NCI-H1436 (cell line): ENCODE measurements at places on chromosomes 12 and 14.

GRCh38 chr12:116174006-116174405, 103.5 kb downstream of the MED13L start:
- DNase-seq: no peak

- DNase-seq: no peak
These were observed 91.2 kb upstream of the PARP11 start for GRCh38 chr12:3964439-3964838.

DNA sequence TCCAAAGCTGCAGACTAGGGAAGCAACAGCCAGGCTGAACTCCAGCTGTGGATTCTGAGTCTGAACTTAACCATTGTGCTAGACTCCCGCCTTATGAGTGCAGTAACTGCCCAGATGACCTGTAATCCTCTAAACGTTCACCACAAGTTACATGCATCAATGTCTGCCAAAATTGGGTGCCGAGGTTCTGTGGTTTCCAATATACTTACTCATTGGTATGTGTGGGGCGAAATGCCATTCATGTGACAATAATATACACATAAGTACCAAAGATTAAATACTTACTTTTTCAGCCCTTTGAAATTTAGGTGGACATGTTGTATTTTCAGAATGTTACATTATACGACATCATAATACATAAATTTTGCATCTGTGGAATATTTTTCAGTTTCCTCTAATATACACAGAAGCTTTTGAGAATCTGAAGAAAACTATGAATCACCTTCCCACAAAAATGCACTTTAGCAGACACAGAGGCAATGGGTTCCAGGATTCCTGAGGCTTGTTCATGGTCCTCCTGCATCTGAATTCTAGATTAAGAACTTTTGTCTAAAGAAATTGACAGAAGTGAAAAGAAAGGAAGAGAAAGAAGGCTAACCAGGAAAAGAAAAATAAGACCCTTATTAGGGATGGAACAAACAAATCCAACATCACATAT, 31.7 kb downstream of the GRIP1 start:
- no peak for DNase-seq

DNA sequence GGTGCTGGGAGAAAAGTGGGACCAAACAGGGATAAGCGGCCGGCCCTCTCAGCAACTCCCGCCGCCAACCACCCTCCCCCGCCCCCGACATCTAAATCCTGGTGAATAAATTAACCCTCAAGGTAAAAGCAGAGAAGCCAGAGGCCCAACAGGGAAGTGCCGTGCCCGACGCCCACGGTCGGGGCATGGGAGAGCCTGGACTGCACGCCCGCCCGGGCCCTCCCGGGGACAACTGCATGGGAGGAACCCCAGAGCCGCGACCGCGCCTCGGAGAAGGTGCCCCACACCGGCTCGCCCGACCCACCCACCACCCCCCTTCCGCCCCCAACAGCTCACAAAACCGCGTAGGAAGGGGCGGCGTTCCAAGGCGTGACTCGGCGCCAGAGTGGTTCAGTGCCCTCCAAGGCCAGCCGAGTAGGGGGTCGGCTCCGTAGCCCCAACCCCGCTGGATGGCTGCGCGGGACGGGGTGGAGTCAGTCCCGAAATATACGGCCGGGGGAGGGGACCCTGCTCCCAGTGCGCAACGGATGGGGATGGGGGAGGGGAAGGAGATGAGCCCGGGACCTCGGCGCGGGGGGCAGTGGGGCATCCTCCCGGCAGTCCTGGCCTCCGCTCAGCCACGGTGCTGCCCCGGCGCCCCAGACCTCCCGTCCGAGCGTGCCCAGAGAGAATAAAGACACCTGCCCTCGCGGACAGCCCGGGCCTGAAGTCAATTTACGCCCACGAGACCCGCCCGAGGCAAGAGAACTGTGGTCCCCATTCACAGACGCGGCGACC, 732 bp downstream of the SLC25A29 start:
- DNase-seq: no peak

DNA sequence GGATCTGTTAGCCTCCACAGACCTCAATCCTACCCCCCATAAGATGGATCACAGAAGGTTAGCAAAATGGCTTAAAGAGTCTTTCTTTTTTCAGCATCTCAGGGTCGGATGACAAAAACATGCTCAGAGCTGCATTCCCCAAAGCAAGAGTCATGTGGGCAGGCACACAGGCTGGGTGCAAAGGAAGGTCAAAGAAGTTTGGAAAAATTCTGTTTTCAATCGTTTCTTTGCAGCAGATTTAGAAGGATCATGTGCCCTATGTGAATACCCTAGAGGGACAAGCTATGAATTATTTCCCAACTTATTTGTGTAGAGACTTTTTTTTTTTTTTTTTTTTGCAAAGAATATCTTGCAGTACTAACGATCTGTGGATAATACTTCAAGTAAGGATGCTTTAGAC, 845.4 kb downstream of the VRK1 start:
- DNase-seq: no peak

DNA sequence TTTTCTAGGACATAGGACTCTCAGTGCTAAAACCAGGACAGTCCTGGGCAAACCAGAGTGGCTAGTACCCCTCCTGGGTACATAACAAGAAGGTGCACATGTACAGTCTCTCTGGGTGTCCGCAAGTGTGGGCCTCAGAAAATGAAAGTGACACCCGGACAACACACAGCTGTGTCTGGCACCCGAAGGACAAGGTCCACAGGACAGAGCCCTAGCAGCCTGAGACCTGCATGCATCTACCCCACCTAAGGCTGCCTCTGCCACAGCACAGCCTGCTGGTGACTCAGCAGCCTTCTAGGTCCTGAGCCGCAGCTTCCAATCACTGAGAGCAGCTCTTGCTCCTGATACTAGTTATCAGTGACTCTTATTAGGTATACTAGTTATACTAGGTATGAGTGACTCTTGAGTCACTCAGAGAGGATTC, 784.1 kb upstream of the TBX3 start:
- no peak for DNase-seq

- no peak for DNase-seq
These were observed 236.3 kb downstream of the GALC start for GRCh38 chr14:87756661-87757060.

- no peak for DNase-seq
These were observed 699 bp upstream of the HOXC11 start for GRCh38 chr12:53972152-53972702.

GRCh38 chr12:94140556-94140955, 7.8 kb upstream of the PLXNC1 start:
- DNase-seq: no peak

DNA sequence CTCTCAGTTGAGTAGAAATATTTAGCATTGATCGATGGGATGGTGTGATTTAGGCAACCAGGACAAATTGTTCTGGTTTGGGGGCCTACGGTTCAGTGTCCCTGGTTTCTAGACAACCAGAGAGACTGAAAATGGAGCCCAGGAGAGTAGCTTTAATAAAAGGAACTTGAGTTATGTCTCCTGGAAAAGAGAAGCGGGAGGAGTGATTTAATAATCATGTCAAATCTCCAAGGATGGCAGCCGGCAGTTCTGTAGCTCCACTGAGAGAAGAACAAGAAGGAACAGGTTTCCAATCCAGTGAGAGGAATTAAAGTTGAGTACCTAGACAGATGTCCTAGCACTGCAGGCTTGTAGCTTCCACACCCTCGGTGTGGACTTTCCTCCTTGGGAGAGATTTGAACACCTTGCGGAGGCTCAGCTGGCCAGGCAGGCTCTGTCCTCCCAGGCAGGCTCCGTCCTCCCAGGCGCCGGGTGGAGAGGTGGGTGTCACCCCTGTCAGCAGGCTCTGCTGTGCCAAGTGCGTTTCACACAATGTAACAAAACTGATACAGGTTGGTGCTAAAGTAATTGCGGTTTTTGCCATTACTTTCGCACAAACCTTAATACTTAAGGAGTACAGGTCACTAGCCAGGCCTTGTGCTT, 45.9 kb downstream of the SLC6A12 start:
- DNase-seq: no peak

GRCh38 chr14:95935228-95935822, 58.7 kb downstream of the TUNAR start:
- DNase-seq: no peak

DNA sequence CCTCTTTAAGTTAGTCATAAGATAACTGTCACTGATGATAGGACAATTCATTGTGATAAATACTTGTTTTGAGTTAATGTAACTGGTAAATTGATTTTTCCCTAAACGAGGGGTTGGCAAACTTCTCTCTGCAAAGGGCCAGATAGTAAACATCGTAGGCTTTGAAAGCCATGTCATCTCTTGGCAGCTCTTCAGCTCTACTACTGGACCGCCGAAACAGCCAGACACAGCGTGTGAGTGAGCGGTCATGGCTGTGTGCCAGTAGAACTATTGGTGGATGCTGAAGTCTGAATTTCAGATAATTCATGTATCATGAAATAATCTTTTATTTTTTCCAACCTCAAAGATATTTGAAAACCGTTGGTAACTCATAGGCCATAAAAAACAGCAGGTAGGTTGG, 9.9 kb downstream of the PIWIL1 start:
- no peak for DNase-seq

DNA sequence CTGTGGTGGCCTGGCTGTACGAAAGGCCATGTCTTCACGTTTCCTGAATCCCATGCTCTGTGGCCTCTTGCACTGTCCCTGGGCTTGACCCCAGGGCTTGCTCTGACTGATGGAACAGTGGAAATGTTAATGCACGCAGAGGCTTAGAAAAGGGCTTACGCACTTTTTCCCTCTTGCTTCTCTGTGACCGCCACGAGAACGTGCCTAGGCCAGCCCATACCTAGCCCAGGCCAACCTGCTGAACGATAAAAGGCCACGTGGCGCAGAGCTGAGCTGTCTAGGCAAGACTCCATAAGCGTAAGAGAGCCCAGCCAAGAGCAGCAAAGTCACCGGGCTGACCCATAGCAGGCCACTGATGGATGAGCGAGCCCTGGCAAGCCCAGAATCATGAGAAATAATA, 18.3 kb downstream of the TTC7B start:
- DNase-seq: no peak

GRCh38 chr12:107435520-107435919, 250.1 kb upstream of the PWP1 start:
- DNase-seq: no peak

GRCh38 chr14:99427632-99428300, 52.9 kb downstream of the SETD3 start:
- DNase-seq: no peak

DNA sequence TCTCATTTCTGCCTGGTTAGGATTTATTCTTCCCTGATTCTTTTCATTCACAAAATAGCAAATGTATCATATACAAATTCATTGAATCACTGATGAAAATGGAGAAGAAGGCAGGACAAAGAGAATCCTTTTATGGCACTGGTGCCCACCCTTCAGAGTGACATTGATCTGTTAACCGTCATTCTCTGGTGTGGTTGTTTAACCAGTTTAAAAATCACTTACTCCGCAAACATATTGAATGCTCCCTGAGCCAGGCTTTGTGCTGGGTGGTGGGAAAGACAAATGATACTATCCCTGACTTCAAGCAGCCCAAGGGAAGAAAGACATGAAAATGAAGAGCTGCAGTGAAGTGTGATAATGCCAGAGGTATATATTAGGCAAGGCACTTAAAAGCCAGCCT, 187.5 kb upstream of the SLC38A2 start:
- DNase-seq: no peak

DNA sequence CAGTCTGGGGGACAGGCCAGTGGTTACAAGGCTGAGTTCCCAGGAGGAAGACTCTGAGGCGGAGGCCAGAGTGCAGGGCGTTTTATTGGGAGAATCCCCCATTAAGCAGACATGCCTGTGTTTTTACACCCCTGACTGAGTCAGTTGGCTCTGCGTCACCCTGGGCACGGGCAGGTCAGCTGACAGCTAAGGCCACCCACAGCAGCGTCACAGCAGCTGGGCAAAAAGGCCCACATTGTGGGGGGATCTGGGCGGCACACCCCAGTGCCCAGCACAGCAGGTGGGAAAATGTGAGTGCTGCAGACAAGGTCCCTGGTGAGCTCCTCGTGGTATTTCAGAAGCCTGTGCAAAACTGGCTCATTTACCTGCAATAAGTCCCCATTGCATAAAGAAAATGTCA, 184.7 kb downstream of the AACS start:
- DNase-seq: no peak

GRCh38 chr14:59788176-59788575, 82.4 kb downstream of the RTN1 start:
- no peak for DNase-seq

GRCh38 chr12:82608706-82609105, 78.0 kb upstream of the TMTC2 start:
- no peak for DNase-seq

DNA sequence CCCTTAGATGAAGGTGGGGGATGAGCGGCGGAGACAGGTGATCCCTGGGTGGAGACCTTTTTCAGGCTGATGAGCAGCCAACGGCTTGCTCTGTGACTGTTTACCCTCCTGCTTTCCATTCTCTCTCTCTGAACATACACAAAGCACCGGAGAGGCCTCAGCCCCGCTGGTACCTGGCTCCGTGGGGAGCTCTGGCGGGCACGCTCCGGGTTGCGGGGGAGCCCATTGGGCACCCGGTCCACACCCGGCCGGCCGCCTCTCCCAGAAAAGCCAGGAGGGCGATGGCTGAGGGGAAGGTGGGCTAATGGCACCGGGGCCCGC, 545 bp downstream of the SMARCC2 start:
- DNase-seq: no peak

DNA sequence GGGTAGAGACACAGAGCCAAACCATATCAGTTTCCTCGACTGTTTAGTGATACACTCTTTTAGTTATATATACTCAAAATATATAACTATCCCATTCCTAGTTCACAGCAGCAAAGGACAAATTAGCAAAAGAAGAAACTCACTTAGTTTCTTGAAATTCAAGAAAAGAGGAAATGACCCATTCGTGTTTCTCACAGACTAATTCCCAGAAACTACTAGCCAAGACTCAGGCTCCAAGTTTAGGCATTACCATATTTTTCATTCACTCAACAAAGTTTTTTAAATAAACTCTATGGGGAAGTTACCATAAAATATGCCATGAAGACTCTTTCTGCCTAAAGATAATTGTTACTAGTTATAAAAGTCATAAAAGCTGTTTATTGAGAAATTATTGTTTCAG, 152.3 kb upstream of the DAAM1 start:
- no peak for DNase-seq

DNA sequence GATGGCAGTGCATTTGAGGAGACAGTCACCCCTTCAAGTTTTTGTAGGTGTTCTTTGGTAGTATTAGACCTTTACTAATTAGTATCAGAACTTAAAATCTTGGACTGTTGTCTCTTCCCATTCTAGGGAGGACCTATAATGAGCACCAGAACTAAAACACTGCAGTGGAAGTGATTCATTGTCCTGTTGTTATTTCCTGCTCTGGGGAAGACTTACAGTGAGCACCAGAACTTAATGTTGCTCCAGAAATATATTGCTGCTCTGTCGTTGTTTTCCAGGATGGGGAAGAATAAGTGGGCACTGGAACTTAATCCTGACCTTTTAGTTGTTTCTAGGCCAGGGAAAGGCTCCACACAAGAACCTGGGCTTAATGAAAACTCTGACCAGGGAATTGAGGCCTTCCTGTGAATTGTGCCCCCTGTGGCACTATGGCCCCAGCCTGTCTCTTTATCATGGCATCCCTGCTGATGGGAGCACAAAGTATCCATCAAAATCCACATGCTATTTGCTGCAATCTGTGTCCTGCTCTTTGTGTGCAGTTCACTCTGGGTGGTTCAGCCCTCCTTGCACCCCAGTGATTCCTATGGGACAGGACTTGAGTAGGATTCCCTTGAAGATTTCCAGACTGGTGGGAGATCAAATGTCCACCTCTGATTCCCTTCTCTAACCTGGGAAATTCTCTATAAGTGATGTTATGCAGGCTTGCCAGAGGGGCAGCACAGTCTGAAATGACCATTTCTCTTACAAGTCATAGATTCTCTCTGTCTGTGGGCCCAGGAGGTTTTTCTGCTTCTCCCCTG, 175.8 kb downstream of the PAWR start:
- DNase-seq: no peak
